ENCODE measurements at places on chromosomes 6 and 20.

DNA sequence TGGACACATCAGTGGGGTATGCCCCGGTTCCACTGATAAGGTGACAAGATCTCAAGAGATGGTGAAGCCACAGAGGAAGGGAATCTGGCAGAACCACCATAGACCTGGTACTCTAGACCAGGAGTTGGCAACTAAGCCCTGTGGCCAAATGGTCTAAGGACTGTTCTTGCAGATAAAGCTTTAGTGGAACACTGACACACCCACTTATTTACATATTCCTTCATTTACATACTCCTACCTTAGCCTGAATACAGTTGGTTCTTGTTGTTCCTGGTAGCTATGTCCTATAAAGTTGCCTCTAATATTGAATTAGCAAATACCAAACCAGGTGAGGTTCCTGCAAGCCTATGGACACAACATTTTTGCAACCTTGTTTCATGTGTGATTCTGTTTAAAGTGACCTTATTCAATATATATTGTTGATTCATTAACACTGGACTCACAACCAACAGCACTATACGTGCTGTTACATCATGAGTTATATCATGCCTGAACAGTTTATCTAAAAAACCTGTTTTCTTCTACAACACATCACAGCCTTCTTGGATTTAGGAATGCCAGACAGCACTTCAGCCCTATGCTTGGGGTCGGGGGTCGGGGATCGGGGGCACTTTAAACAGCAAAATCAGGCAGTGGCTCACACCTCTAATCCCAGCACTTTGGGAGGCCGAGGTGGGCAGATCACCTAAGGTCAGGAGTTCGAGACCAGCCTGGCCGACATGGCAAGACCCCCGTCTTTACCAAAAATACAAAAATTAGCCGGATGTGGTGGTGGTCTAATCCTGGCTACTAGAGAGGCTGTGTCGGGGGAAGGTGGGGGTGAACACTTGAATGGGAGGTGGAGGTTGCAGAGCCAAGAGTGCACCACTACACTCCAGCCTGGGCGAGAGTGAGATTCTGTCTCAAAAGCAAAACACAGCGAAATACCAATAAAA lies 2.5 kb downstream of the CCDC167 start:
- no peak for DNase-seq

DNA sequence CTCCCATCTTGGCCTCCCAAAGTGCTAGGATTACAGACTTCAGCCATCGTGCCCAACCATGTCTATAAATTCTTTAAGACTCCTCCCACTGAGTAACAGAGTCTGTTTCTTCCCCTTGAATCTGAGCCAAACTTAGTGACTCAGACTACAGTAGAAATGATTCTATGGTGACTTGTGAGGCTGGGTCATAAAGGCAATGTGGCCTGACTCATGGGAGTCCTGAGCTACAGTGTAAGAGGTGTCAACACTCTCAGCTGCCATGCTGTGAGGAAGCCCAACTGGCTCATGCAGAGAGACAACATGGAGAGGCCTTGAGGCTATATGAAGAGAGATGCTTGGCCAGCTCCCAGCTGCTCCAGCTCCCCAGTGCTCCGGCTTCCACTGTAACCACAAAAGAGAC lies 5.2 kb upstream of the NRSN2 start:
- peak; percentile 29 for DNase-seq

DNA sequence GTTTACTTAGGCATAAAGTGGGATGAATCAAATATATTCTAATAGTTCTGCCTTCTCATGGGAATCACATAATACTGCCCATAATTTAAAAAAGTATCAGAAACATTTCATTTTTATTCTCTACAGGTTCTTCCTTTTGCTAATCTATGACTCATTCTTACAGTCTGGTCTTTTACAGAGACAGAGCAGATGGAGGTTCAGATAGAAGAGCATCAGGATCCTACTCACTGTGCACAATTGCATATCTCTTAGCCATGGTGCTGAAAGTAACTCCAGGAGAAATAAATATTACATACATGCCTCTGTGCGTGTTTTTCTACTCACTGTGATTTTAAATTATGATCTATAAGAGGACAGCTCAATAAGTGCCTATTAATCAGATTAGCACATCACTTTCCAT lies 16.3 kb upstream of the OR2B6 start:
- DNase-seq, result peak; percentile 17

DNA sequence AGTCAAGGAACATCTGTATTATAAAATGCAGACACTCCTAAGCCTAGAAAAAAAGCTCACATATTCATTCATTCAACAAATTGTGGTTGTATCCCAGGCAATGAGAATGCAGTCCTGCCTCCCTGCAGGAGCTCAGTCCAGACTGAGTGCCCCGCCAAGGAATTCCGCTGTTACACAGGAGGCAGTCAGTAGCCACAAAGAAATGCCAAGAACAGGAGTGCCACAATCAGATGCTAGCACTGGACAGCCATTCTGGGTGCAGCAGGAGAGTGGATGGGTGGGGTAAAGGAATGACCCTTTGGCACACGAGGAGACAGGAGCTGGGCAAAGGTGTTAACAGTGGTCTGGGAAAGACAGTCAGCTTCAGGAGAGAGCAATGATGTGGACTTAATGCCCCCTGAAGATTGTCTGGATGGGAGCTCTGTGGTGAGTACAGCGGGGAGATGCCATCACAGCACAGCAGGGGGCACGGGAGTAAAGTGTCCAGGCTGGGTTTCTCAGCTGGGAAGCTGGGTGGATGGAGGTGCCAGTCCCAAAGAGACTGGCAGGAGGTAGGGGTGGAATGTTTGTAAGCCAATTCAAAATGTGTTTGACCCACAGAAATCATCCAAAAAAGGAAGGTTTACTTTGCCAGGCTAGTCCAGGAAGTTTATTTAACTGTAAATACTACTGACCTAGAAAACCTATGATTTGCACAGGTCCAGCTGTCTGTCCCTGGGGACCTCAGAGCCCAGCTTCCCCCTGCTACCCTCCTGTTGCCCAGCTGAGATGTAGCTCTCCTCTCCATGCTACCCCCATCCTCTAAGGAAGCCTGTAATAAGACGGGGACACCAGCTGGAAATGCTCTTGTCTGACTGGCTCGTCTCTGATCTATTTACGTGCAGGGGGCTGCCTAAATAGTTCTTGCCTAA lies 84.1 kb downstream of the SLC23A2 start:
- no peak for DNase-seq

DNA sequence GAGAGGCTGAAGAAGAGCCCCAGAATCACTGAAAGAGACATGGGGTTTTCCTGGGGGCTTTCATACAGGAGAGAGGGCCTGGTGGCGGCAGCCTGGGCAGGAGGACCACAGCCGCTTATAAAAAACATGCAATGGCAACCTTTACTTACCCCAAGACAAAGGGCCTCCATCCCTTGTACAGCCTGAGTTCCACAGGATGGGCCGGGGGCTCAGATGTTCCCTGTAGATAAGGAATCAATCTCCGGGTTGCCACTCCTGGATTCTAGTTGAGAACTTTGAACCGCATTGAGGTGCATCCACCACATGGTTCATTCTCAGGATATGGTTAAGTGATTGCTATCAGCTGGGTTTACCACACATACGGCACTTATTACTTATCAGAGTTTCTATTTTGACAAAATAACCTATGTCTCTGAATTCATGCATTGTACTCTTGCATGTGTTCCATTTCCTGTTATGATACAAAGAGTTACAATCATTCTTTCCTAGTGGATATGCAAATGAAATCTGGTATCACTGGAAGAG lies 677.6 kb downstream of the KIF16B start:
- DNase-seq, result no peak

DNA sequence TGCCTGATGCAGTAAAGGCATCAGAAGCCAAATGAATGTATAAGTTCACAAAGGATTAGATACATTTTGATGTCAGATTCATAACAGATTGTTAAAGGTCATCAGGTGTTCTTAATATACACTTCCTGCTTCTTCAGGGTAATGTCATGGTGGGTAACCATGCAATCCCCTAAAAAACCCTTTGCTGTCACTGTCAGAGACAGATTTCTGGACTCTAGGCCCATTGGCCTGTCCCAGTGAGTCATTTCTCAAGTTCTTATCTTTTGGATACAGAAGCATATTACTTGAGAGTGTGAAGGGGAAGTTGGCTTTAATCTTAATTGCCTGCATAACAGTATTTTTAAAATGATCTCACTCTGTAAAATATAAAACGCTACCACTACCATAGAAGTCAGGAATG lies 895.6 kb upstream of the MAP3K7 start:
- peak; percentile 47 for DNase-seq

DNA sequence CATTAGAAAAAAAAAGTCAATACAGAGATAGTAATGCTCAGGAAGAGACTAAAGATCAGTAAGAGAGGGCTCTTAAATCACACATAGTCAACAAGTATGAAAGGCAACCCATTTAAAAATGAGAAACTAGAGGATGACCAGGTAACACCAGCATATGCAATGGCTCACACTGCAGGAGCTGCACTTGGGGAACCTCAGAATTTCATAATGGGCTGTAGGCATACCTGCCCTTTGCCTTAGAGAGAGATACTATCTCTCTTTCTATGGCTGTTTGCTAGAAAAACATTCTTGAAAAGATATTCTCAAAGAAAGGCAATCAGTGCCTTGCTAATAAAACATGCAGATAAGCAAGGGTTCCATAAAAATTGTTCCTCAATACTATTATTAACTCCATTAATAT lies 33.2 kb downstream of the HMGCLL1 start:
- DNase-seq, result no peak

- DNase-seq, result no peak
Observed at GRCh38 chr6:105212587-105212986, 32.8 kb upstream of the POPDC3 start.

DNA sequence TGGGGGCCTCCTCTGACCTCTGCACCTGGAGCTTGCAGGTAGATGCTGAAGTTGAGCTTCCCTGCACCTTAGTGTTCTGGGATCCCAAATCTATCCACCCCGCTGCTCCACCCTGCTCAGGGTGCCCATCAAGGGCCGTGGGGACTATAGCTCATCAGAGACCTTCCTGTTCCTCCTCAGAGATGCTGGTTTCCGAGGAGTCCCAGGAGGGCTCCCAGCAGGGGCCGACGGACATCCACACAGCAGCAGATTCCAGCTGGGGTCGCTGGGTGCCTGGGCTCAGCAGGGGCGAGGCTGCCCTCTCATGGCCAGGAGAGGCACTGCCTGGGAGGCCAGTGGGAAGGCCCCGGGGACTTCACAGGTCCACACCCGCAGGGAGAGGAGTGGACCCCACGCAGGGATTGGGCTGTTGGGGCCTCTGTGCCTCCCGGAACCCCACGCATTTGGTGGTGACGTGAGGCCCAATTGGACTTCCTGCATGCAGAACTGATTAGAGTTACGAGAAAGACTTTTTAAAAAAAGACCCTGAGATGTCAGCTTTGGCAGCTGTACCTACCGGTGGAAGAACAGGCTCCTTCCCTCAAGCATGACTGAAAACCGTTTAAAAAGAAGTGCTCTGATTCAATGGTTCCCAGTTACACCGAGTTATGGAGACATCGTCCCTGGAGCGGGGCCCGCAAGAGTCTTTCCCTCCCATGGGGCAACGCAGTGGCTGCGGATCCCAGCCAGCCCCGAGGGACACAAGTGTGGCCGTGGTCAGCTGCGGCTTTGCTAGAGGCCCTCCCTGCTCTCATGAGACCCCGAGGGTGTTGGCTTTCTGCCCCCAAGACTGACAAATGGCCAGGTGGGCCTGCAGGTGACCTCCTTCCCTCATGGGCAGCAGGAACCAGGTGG lies 25.3 kb upstream of the SLCO4A1 start:
- peak; percentile 56 for DNase-seq

- no peak for DNase-seq
Observed at GRCh38 chr20:38841570-38841969, 36.1 kb downstream of the PPP1R16B start.

GRCh38 chr6:84356907-84357306 lies 129.5 kb upstream of the CEP162 start:
- DNase-seq, result no peak

DNA sequence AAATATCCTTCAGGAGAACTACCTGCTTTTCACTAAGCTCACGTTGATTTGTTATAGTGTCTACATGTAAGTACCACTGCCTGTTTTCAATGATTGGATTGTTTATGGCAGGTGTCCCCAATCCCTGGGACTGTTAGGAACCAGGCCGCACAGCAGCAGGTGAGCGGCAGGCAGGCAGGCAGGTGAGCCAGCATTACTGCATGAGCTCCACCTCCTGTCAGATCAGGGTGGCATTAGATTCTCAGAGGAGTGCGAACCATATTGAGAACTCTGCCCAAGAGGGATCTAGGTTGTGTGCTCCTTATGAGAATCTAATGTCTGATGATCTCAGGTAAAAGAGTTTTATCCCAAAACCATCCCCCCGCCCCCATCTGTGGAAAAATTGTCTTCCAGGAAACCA lies 303.3 kb downstream of the EYA4 start:
- DNase-seq, result no peak

- no peak for DNase-seq
Observed at GRCh38 chr20:25083773-25084625, 2.1 kb upstream of the VSX1 start.

DNA sequence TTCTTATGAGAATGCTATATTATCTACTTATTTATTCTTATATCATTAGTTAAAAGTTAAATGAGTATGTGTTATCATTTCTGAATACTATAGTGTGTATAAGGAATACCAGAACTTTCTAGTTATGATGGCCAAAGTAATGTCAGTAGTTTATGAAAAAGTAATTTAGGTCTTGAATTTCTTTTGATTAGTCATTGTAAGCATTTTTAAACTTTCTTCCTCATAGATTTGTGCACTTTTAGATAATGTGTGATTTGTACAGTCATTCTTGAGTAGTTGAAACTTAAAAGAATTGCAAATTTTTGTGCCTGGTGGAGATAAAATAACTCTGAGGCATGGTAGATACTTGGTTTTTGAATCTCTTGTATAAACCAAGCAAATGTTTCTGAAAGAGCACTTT lies 311.3 kb downstream of the CDKAL1 start:
- no peak for DNase-seq

DNA sequence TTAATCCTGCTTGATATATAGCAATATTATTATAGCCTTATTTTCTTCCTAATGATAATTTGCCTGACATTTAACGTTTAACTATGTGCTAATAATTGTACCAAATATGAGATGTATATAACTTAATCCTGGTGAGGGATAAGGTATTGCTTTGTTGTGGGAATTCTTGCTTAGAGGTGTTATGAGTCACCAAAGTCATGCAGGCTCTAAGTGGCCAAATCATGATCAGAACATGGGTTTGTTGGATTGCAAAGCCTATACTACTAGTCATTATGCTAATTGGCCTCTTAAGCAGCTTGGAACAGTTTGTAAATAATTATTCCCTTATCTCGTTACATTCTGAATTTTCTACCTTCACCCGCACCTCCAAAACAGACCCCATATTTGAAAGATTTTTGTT lies 21.9 kb upstream of the C6orf141 start:
- no peak for DNase-seq

GRCh38 chr6:147166360-147166944 lies 37.8 kb upstream of the STXBP5 start:
- DNase-seq, result peak; percentile 36

- no peak for DNase-seq
Observed at GRCh38 chr6:5478380-5478779, 217.1 kb downstream of the FARS2 start.

- no peak for DNase-seq
Observed at GRCh38 chr6:151263967-151264366, 24.2 kb downstream of the AKAP12 start.

- DNase-seq, result peak; percentile 61
Observed at GRCh38 chr6:137928286-137928685, 61.2 kb downstream of the TNFAIP3 start.

GRCh38 chr6:139970591-139970991 lies 596.1 kb upstream of the CITED2 start:
- peak; percentile 4 for DNase-seq

GRCh38 chr20:49794336-49795134 lies 18.1 kb upstream of the SLC9A8 start:
- DNase-seq, result peak; percentile 25

GRCh38 chr20:47610247-47610944 lies 108.7 kb downstream of the NCOA3 start:
- peak; percentile 82 for DNase-seq

GRCh38 chr6:125568609-125569008 lies 180.8 kb upstream of the HEY2 start:
- no peak for DNase-seq

Measured in Kasumi-1 (cell line).